Kidney (tissue), 22 donors: ENCODE measurements at places on chromosomes 1 and 21. TPM values are rescaled to one million over a fixed set of nuclear protein-coding genes. Genes with fewer than 3 reads are reported as not detected.

Gene KRTAP13-2
- not detected for total RNA-seq

Gene FCRLB
- total RNA-seq: 2.3 TPM

GRCh38 chr1:39574646-39575045 is 1.9 kb downstream of the PABPC4 start:
- H3K4me3 ChIP-seq: peak overlapping the region; percentile 86
- peaks cover 5% of the 10 kb centered on the region for H3K36me3 ChIP-seq
- H3K27ac ChIP-seq: no peak overlapping the region
- peaks cover 20% of the 10 kb centered on the region for H3K4me1 ChIP-seq
- H3K27me3 ChIP-seq: no peaks in the 10 kb centered on the region

Gene BCL2L15
- 34.3 TPM for total RNA-seq

Gene SHC1
- 153 TPM for total RNA-seq
